Activated T-cell treated with anti-CD3 and anti-CD28 coated beads for 48 hours (primary cell): ENCODE measurements at places on chromosomes 6 and 20.

- DNase-seq, result no peak
These were observed 500.6 kb downstream of the QKI start for GRCh38 chr6:163915131-163915530.

DNA sequence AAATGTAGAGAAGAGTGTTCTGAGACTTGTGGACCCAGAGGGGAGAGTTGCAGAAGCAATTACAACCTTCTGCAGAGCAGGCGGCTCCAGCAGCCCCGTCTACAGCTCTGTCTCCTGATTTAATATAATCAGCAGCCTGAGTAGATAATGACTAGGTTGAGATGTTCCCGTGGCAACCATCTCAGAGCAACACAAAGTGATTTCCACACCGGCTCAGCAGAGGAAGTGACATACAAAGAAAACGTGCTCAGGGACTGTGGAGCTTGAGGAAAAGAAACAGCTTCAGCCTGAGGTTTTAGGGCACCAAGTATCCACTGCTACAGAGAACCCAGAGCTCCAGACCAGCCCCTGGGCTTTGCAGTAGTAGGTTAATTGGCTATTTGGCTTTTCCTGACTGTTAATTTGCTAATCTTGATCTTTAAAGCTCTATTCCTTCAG, 136.4 kb downstream of the MTFR2 start:
- no peak for DNase-seq

DNA sequence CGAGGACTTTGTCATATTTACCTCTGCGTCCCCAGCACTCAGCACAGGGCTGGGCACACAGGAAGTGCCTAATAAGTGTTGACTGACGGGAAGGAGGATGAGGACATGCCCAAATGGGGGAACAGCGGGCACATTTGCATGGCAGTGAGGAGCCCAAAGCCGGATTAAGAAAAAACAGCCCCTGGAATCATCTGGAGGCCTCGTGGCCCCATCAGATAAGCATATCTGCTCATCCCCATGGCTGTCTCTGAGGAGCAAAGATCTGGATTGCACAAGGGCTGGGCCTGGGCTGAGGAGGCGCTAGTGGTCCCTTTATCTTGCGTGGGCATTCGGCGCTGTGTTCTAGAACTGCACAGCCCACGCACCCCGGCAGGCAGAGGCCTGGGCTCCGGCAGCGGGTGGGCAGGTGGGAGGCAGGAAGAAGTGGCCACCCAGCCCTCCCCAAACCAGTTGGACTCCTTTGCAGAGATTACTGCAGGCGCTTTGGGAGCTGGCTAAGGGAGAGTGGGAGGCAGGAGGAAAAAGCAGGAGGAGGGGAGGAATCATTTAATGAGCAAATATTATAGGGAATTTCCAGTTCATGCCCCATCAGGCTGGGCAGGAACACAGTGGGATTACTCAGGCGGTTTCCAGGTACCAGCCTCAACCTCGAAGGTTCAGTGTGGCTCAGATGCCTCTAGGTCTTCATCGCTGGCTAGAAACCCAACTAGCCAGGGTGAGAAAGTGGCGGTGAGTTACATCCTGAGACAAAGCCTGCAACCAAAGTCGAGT, 108.1 kb downstream of the CEBPB start:
- no peak for DNase-seq

DNA sequence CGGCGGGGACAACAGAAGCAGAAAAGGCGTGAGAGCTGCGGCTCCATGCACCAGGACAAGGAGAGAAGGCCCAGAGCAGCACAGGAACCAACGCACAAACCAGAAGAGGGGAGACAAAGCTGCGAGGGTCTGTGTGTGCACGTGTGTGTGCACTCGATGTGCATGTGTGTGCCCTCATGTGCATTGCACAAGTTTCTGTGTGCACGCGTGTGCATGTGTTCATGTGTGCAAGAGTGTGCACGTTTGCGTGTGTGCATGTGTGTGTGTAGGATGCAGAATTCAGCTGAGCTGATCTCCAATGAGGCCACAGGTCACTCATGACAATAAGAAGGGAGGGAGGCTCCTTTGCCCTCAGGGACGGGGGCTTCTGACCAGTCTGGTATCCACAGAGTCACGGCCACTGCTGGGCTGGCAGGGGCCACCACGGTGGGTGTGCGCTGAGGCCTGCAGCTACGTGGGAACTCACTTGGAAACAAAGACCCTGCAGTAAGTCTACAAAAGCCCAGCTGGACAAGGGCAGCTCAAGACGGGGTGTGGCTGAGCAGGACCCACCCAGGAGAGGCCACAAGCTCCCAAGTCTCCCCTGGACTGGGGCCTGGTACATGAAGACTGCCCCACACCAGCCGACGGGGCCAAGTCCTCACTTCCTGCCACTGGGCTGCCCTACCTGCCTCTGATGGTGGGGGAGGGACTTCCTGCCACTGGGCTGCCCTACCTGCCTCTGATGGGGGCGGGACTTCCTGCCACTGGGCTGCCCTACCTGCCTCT, 48.1 kb upstream of the CHRNA4 start:
- DNase-seq, result no peak

- no peak for DNase-seq
These were observed 1.4 kb downstream of the C6orf52 start for GRCh38 chr6:10692965-10693538.

GRCh38 chr6:155646443-155646842, 190.8 kb upstream of the NOX3 start:
- DNase-seq, result no peak

DNA sequence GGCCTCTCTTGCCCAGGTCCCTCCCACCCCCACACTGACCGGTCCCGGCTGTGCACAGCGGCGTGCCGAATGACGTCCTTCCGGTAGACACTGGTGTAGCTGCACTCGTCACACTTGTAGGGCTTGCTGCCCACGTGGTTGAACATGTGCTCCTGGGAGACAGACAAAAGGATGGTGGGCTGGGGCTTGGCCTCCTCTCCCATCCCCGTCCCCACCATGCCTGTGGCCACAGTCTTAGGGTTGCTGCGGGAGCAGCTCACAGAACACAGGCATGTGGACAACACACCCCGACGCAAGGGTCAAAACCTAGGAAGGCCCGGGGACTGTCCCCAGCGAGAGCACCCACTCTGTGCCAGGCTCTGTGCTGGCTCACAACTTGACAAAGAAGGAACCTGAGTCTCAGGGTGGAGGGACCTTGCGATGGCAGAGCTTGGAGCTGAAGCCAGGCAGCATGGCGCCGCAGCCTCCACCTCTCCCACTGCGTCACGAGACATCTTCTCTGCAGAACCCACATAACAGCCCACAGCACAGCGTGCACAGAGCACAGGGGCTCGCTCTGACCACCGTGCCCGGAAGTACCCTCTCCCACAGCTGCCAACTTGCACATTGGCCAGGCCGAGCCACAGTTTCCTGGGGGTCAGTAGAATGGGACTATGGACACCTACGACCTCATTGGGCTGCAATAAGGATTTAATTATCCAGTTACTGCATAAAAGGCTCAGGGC, 9.8 kb downstream of the ZNF335 start:
- DNase-seq, result no peak

DNA sequence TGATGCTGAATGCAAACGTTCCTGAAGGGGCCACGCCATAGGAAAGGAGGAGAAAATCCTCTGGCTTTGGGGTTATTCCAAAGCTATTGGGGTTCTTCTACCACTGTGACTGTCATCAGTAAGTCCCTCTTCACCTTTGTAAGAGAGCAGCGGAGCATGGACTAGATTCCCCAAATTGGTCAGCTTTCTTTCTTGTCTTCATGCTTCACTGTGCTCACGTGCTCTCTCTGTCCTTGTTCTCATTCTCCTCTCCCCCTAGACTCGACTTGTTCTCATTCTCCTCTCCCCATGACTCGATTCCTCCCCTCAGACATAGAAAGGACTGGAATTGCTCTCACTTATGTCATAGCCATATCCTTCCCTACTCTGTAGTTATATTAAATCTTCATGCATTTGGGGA, 54.8 kb upstream of the ADGRG6 start:
- no peak for DNase-seq

DNA sequence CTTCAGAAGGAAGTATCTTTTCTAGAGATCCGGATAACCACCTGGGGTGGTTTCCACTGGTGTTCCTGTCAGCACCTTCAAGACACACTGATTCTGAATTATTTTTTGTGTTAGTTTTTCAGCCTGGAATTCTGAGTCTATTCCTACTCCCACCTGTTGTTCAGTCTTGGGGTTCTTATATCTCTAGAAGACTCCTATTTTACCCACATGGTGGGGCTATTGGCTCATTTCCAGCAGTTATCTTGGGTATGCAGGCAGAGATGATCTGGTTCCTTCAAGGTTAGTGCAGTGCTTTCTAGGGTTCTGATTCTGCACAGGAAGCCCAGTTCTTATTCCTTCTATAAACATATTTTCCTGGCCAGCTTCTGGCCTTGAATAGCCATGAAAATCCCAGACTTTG, 175.6 kb upstream of the PDE7B start:
- no peak for DNase-seq

GRCh38 chr20:24736131-24736843, 212.8 kb upstream of the CST7 start:
- no peak for DNase-seq

GRCh38 chr20:38748861-38749149, 545 bp downstream of the ACTR5 start:
- DNase-seq, result no peak

- DNase-seq, result no peak
These were observed 21.2 kb downstream of the CUL9 start for GRCh38 chr6:43203029-43203717.

- DNase-seq, result no peak
These were observed 18.0 kb downstream of the BAG2 start for GRCh38 chr6:57190140-57190539.
